IPS DF 6.9 (cell line): ENCODE measurements at places on chromosomes 6 and 20.
A peak's percentile ranks its signal among the peaks of the same experiment; 100 is the strongest.

DNA sequence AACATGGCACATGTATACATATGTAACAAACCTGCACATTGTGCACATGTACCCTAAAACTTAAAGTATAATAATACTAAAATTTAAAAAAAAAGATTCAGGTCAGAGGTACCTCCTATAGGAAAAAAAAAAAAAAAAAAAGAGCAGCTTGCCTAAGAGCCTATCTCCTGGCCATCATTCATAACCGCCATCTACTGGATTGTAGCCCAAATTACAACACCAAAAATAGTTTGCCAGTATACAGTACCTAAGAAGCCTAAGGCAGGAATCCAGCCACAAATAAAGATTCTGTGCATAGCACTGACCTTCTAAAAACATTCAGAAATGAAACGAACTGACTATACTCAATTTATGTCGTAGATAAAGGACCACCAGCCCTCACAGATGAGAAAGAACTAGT lies 438.4 kb upstream of the ADGRB3 start:
- DNase-seq = peak; percentile 35

DNA sequence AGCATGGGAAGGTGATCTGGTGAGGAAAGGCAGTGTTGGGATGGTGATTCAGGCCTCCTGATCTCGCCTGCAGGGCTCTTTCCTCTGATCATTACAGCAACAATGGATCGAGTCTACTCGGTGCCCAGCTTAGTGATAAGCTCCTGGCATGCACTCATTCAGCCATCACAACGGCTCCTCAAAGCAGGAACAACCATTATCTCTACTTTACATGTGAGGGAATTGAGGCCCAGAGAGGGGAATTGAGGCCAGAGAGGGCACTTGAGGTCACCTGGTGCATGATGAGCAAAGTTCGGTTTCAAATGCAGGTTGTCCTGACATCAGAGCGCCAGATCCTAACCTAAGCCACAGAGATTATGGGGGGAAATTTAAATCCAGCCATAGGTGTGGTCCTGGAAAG lies 42.0 kb upstream of the BPIFA2 start:
- DNase-seq = no peak

- no peak for DNase-seq
Measured at GRCh38 chr6:30037182-30037788, 23.8 kb upstream of the POLR1H start.

GRCh38 chr20:24546232-24546892 lies 76.9 kb downstream of the SYNDIG1 start:
- DNase-seq = no peak

DNA sequence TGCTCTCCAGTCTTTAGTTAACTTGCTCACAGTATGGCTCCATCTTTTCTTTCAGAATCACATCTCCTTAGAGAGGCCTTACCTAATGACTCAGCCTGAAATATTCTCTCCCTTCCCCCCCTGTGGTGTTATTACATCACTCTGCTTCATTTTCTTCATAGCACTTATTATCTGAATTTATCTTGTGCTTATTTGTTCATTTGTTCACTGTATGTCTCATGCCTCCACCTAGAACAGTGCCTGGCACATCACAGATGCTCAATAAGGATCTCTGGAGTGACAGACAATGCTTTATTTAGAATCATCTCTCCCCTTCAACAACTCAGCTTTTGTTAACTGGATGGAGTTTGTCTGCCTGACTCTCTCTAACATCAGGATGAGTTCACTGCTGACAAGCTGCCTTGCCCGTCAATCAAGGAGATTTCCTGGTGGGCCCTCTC lies 96.6 kb upstream of the MAN1A1 start:
- DNase-seq = no peak

DNA sequence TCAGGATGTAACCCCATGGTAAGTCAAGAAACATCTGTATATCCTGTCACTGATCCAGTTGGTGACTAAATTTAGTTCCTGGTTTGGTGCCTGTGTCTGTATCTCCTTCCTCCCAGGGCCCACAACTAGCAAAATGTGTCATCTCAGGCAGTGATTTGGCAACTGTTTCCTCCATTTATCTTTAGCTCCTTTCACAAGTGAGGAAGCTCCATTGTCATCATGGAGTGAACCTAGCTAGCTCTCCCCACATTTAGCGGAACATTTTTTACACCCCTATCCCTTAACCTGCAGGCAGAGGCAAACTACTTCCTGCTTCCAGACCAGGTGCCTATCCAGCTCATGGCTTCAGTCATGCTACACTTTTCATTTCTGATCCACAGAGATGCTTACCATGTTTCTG lies 99.5 kb downstream of the IPCEF1 start:
- no peak for DNase-seq
